Thoracic aorta (tissue), 2 donors: ENCODE measurements at places on chromosomes 7 and 10. TPM values are rescaled to one million over a fixed set of nuclear protein-coding genes. Genes with fewer than 3 reads are reported as not detected.

Gene IKZF1
- 24.4 TPM for total RNA-seq

Gene PRPF18
- total RNA-seq = 40.2 TPM

Gene PNLIPRP3
- total RNA-seq = not detected

Gene ITIH5
- total RNA-seq = 74.5 TPM

Gene LIPF
- total RNA-seq = not detected

Gene PON3
- total RNA-seq = not detected

Gene AGMO
- total RNA-seq = 0.85 TPM

Gene BTBD16
- not detected for total RNA-seq

Gene CALHM1
- total RNA-seq = not detected

Gene OR6V1
- total RNA-seq = not detected

Gene RRP12
- 17.7 TPM for total RNA-seq

Gene DNAJC30
- 3.9 TPM for total RNA-seq

Gene PTPRN2
- 2.2 TPM for total RNA-seq

Gene COL28A1
- total RNA-seq = 2.4 TPM

Gene SLC39A12
- total RNA-seq = not detected

Gene GJD4
- not detected for total RNA-seq

DNA sequence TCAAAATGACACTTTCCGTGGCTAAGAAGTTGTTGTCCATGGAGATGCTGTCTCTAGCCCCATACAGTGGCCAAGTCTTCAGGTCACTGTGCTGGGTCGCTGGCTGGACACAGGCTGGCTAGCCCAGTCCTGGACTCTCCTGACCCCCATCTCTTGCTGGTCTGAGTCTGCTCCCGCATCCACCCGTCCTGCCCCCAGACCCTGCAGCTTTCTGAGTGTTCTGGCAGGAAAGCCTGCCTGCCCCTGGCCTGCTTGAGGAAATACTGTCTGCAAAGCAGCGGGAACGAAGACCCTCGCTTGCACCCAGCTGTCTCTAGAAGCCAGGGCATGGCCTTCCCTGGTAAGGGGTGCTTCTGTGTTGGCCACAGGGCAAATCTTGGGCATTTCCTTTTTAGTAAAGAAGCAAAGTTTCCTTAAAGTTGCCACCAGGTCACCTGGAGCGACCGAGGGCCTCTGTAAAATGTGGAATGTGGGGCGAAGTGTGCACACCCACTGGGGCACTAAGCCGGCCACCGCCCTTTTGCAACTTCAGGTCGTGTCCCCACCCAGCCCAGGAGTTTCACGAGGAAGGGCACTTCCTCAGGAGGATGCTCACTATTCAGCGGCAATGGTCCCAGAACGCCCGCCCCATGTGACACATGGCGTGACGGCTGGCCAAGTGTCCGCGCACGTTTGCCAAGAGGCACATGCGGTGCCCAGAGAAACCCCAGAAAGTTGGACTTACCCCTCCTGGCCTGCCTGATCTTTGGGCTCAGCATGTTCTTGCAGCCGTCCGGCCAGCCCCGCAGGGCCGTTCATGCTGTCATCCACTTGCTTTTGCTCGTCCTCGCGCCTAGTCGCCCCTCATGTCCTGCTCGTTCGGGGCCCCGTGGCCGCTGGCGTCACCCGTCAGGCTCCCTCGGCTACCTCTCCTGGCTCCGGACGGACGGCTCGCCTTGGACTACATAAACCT is 558 bp downstream of the ARHGAP22 start:
- DNase-seq = no peak

DNA sequence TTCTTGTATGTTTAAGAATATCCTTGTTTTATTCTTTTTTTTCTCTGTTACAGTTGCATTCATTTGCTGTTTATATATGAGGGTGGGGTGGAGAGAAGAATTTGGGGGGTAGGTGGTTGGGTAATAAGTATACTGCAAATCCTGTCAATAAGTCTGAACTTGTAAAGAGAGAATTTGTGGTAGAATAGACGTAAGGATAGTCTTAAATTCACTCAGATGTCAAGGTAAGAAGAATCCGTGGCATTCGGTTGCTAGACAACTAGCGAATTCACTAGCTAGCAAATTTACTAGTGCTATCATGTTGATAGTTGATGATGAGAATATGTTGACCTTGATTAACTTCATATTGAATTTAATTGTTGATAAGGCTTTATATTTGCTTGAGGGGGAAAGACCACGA is 40.7 kb downstream of the RSBN1L start:
- DNase-seq = no peak

- no peak for DNase-seq
Observed at GRCh38 chr7:2872296-2872874, 28.3 kb upstream of the GNA12 start.

DNA sequence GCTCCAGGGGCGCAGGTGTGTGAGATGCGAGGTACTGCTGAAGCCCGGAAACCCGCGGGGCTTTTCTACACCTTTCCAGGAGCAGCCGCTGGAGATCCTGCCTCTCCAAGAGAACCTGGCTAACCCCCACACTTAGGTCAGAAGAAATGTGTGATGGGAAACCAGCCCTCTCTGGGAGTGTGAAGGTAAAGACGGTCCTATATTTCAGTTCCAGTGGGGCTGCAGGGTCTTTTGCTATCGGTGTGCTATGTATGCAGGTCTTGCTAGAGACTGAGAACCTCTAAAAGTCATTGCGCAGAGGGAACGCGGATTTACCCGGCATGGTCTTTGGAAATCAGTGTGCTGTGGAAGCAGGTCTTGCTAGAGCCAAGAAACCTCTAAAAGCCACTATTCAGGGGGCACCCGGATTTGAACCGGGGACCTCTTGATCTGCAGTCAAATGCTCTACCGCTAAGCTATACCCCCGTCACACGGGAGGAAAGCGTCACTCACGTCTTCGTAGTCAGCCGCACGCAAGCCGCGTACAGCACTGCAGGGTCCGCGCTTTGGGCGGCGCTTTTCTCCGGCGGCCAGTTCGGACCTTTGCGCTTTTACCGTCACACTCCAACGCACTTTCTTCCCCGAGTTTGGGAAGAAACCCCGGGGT is 46.0 kb downstream of the ZNF777 start:
- no peak for DNase-seq

- no peak for DNase-seq
Observed at GRCh38 chr7:129375141-129375938, 58.9 kb upstream of the STRIP2 start.

DNA sequence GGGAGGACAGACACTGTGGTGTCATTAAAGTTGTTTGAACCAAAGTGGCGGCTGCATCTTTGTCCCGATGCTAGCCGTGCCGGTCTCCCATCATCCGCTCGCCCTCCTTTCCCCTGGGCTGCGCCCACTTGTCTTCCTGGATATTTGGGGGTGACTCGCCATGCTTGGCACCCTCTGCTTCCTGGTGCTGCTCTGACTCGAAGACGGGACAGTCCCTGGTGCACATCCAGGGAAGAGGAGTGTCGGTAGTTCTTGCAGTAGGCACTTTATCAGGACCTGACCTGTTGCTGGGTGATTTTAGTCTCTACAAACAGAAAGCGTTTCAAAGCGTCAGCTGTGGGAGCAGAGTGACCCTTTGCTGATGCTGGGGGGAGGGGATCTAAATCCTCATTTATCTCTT is 68.3 kb upstream of the DNAJB6 start:
- DNase-seq = no peak

DNA sequence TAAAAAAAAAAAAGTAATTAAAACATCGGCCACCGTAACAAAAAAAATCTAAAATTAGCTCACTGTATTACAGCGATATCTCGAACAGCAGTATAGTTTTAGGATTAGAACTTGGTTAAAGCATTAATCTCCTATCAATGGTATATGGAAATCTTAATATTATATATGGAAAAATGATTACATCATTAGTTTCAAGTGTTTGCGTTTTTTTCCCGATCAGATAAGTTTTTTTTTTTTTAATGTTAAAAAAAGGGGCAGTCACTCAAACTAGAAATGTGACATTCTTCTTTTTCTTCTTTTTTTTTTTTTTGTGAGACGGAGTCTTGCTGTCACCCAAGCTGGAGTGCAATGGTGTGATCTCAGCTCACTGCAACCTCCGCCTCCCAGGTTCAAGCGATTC is 7.4 kb downstream of the IDI1 start:
- no peak for DNase-seq

DNA sequence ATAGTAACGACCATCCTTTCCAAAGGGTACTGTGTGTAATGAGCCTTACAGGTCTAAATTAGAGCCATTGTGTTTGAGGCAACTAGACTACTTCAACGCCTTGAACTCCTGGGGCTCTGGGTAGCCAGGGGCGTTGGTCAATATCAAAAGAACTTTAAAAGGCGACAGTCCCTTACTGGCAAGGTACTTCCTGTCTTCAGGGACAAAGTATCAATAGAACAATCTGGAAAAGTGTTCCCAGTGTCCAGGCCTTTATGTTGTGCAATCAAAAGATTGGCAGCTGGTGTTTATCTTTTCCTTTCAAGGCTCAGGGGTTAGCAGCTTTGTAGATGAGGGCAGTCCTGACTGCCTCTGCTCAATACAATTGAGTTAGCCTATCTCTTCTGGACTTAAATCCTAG is 284.3 kb downstream of the PARD3 start:
- DNase-seq = no peak

DNA sequence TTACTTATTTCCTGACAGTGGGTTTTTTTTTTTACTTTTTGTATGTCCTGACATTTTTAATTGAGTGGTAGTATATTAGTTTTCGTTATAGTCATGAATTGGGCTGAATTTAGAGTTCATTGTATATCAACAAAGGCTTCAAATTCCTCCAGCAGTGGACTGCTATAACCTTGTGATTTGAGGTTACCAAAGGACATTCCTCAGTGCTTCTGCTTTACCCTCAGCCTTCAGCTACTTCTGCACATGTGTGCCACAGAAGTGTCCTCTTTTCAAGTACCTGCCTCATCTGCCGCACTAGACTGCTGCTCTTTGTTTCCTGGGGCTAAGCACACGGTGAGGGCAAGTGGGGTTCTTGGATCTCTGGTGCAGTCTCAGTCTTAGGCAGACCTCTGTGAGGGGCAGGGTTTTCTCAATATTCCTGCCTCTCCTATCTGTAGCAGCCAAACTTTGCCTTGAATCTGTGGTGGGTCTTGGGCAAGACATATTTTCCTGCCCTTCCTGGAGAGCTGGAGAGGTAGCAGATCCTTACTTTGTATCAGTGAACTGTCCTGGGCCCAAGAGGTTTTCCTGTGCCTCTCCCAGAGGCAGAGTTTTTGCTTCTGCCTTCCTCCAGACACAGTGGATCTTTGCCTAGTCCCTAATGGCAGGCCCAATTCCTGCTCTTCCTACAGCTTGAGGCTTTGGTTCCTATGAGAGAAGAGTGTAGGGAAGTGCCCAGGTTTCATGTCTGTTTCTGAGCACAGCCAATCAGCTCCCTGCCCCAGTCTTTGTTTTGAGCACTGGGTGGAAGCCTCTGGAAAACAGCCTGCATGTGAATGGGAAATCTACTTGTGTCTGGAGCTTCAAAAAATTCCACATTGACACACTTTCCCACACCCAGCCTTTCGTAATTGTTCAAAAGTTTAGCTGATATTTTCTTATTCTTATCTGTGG is 39.0 kb upstream of the STRIP2 start:
- DNase-seq = no peak

GRCh38 chr10:73182568-73182967 is 14.6 kb downstream of the FAM149B1 start:
- no peak for DNase-seq

- DNase-seq = no peak
Observed at GRCh38 chr7:134391223-134391622, 67.7 kb downstream of the AKR1B1 start.

- DNase-seq = no peak
Observed at GRCh38 chr10:121999301-121999700, 10.3 kb downstream of the TACC2 start.

DNA sequence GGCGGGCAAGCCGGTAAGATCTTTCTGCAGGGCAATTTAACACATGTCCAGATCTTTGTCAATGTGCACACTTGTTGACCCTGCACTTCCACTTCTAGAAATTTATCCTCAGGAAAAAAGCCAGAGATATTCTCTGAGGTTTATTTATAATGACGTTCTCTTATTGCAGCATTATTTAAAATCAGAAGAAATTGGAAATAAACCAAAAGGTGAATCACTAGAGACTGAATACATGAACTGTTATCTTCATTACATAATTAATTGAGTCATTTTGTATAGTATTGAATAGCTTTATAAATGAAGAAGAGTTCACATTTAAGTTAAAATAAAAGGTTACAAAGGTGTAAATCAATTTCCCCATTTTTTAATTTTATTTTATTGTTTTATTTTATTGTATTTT is 16.3 kb upstream of the SAR1A start:
- no peak for DNase-seq

DNA sequence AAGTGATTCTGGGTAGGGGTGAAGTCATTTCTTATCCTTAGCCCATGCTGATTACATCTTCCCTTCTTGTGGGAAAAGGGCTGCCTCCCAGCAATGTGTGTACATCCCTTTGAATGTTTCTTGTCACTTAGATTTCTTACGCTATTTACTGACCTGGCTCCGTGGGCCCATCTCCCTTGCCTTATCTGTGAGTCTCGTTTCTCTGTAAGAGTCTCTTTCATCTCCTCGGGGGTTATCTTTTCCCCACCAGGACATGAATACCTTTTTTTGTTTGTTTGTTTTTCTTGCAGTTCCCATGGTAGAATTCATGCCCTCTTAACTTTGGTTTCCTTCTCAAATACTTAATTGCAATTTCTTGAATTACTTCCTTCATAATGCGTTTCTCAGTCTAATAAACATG is 107.7 kb downstream of the BAMBI start:
- no peak for DNase-seq

- DNase-seq = no peak
Observed at GRCh38 chr7:42673951-42674350, 237.9 kb downstream of the C7orf25 start.

DNA sequence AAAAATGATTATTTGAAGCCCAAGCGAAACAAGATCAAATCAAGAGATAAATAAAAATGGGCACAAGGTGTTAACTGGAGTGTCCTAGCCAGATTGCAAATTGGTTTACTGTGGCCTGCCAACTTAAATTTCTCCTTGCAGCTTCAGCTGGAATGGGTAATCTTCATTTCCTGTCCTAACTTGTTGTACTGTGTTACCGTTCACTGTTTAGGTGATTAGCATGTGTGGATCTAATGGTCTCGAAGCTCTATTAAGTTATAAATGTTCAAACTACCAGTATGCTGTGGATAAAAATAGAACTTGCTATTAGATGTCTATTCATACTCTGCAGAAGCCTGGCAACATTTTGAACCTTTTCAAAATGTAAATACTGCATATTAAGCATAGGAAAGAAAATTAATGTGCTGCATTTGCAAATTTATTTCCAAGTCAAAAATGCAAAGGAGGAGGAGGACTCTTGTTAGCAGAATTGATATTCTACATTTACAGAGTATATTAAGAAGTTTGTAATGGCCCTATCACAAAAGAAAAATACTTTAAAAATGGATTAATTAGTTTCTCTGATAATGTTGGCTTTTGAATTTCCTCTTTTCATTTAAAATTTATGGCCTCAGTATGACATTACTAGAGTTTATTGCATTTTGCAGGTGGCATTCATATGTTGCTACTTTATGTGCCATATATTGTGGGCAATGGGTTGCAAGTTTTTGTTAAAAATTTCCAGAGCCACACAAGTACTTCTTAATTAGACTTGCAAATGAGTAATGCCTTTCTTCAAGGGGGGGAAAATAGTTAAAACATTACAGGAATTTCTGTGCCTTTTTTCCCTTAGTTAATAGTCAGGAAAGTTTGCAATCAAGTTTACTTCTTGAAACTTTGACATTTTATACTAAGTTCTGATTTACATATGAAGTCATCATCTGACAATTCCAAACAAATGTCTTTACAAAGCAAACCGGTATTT is 92.1 kb downstream of the CABCOCO1 start:
- DNase-seq = no peak
